ENCODE measurements at places on chromosomes 3 and 15. TPM values are rescaled to one million over a fixed set of nuclear protein-coding genes. Genes with fewer than 3 reads are reported as not detected.

DNA sequence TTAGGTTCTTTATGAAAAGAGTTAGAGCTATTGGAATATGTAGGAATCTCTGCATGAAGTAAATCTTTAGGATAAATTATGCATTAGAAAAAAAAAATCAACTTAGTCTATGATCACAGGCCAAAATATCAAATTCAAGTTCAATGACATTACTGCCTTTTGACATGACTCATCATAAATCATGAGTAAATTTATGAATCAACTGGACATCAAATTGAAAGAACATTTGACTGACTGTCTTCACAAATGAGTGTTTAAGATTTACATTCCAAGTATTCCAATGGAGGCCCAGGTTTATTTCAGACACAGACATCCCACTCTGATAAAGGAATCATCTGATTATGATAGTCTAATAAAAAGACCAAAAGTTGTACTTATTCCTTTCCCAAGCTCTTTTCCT lies 192.8 kb upstream of the TTC14 start:
- DNase-seq, result no peak

DNA sequence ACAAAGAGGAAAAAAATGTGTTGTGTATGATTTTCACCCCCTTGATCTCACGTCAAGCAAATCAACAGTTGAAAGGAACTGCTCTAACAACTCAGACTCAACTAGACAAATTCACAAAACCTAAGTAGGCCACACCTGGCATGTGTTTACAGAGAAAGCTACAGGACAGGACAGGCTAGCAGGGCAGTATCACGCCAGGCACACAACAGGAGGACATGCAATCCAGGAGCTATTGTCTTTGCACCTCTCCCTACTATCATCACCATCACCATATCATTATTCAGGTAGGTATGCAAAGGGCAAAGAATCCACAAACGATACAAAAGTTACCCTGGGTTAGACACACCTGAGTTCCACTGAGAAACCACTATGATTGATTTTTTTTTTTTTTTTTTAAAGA lies 86.4 kb downstream of the TBL1XR1 start:
- no peak for DNase-seq

GRCh38 chr3:112101916-112102315 lies 15.7 kb downstream of the C3orf52 start:
- no peak for DNase-seq

NCKIPSD gene
- 30.2 TPM for total RNA-seq

DNA sequence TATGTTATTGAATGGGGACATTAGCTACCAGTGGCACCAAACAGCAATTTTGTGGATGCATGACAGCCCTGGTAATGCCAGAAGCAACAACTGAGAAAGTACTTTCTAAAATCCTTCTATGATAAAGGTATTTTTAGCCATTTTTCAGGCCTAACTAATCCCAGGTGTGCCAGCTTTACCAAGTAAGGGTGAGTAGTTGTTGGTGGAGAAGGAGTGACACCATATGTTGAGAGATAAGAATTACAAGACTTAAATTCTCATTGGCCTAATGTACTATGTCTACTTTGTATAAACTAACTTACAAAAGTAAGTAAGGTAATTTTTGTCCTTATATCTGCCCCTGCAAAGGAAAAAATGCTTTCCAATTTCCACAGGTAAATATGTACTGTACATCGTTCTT lies 4.1 kb upstream of the COX17 start:
- no peak for DNase-seq

GRCh38 chr3:142624341-142625152 lies 28.4 kb downstream of the PLS1 start:
- DNase-seq, result no peak

ALDH1A2 gene
- 1.7 TPM for total RNA-seq

DNA sequence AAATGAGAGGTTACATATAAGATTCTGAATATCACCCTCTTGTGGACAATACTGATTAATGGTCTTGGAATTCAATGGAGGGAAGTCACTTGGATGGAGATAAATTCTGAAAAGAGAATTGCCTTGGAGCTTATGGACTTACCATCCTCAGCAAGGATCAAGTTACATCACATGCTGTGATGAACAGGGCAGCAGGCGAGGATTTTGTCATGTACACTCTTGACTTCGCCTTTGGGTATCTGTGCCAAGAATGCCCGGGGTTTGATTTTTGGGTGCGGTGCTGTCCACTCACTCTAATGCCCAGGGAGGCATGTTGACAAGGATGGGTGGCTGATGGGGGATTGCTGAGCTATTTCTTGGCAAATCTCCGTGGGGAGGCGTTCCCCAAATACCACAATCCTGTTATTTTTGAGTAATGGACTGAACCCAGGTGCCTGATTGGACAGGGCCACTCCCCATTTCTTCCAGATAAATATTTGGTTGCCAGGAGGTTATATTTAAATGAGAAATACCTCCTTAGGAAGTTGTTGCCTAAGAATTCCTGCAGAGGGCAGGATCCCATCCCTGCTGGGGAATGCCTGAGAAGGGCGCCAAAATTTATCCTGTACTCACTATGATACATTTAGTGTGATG lies 96.3 kb downstream of the TPRG1 start:
- no peak for DNase-seq

- no peak for DNase-seq
These were observed 179.2 kb downstream of the CLSTN2 start for GRCh38 chr3:140113996-140114788.

DNA sequence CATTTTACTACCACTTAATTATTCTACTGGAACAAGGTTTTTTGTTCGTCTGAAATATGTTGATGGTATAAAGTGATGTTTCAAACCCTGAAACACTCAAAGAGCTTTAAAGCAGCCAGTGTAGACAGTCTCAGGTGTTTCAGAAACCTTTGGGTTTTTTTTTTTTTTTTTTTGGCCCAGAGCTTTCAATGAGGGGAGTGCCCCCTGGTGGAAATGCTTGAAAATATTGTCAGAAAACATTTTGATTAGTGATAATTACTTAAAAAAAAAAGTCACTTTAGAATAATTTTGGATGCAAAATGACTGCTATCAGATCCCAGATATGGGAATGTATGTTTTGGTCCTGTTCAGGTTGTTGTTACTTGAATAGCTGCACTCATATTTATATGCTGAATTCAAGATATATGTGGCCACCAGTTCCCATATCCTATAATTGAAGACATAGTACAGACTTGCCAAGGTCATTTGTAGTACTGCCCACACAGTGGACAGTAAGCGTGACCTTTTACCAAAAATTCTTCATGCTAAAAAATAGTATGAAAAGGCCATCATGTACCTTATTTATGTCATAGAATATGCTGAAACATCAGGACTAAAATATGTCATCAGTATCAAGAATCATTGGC lies 35.9 kb downstream of the SATB1 start:
- peak; percentile 25 for DNase-seq
